ENCODE measurements at places on chromosomes 6 and 20.

- DNase-seq: no peak
Observed at GRCh38 chr6:40369891-40370290, 217.3 kb downstream of the LRFN2 start.

- DNase-seq: no peak
Observed at GRCh38 chr6:15073883-15074465, 171.9 kb upstream of the JARID2 start.

DNA sequence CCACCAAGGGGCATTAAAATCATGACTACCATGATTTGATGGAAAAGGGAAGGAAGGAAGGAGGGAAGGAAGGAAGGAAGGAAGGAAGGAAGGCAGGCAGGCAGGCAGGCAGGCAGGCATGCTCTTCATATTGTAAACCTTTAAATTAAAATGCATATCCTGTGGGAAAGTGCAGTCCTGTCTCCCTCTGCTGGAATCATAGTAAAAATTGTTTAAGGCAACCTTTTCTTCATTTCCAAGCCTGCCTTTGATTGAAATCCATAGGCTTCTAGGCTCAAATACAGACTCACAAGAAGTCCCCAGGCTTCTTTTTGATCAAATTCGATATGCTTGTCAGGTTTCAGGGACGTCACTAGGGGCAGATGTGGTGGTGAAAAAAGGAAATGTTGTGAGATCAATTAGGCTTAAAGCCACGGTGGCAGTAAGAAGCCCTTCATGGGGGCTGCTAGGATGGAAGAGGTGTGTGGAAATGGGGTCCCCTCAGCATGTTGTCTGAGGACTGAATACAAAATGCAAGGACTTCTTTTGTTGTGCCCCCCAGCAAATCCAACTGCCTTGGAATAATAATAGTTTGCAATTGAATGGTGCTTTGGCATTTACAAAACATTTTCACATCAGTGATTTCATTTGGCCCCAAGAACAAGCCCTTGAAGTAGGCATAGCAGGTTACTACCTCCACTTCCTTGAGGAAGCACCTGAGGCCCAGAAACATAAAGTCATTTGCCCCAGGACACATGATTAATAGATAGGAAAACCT, 25.6 kb upstream of the GABRR1 start:
- DNase-seq: no peak

DNA sequence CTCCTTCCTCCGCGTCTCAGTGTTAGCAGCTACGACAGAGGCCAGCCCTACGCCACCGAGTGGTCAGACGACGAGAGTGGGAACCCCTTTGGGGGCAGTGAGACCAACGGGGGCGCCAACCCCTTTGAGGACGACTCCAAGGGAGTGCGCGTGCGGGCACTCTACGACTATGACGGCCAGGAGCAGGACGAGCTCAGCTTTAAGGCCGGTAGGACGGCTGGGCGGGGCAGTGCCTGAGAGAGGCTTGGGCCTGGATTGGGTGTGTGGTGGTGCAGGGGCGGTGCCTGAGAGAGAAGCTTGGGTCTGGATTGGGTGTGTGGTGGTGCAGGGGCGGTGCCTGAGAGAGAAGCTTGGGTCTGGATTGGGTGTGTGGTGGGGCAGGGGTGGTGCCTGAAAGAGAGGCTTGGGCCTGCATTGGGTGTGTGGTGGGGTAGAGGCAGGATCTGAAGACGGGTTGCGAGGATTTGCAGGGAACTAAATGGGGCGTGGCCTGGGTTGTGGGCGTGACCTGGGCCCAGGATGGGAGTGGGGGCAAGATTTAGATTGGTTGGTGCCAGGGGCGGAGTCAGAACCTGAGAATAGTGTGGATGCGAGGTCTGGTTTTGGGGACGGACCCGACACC, 24.4 kb downstream of the SPDEF start:
- no peak for DNase-seq

DNA sequence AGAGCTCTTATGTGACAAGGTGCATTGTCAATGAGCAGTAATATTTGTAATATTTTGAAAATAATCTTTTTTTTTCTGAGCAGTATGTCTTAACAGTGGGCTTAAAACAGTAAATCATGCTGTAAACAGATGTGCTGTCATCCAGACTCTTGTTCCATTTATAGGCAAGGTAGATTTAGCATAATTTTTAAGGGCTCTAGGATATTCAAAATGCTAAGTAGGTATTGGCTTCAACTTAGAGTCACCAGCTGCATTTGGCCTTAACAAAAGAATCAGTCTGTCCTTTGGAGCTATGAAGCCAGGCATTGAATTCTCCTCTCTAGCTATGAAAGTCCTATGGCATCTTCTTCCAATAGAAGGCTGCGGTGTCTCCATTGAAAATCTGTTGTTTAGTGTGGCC, 63.7 kb downstream of the ME1 start:
- DNase-seq: no peak

DNA sequence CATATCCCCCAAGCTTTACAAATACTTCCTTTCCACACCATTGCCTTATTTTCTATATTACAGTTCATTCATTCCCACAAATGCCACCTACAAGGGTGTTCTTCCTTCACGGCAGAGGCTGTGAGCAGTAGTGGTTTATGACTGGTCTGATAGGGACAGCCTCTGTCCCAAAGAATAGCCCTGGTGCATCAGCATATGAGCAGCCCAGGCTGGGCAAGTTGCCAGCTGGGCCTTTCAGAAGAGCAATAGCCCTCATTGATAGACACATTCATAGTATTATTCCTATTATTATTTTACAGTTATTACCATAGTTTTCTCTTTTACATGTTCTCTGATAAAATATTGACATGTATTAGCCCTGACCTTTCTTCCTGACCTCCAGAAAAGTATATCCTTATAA, 149.9 kb downstream of the MMS22L start:
- no peak for DNase-seq

DNA sequence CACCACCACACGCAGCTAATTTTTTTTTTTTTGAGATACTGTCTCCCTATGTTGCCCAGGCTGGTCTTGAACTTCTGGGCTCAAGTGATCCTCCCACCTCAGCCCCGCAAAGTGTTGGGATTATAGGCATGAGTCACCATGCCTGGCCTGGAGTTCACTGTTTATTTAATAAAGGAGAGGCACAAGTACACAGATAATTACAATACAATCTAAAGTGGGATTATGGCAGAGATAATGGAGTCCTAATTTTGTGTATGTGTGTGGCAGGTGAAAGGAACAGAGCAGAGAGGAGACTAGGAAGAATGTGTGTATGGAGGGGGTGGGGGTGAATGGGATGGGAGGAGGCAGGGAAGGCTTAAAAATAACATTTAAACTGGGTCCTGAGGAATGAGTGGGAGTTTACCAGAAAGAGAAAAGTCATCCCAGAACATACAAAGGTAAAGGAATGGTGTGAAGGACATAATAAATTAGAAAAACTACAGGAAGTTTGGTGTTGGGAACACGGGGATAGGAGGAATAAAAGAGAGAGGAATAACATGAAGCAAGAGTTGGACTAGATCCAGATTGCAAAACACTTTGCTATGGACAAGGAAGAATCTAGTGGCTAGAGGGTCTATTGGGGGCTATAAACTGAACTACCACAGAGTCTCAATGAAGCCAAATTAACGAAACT, 4.4 kb downstream of the NCOA5 start:
- no peak for DNase-seq

DNA sequence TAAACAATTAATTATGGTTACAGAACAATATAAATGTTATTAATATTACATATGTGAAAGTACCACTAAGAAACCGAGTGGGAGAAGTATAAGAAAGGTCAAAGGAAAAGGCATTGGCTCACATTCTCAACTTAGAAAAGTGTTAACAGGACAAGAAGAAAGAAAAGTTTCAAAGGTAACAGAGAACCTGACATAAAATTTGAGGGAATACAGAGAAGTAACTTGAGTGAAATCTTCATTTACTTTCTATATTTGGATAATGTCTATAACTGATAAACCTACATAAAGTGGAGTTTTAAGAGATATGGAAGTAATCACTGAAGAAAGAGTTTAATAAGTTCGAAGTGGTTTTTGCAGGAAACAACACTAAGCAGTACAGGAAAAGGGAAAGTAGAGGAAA, 30.1 kb downstream of the REPS1 start:
- DNase-seq: no peak

- no peak for DNase-seq
Observed at GRCh38 chr6:89085409-89086205, 5.1 kb downstream of the PNRC1 start.

GRCh38 chr20:20000211-20000968, 16.8 kb upstream of the NAA20 start:
- no peak for DNase-seq

GRCh38 chr6:37893257-37893656, 73.7 kb downstream of the ZFAND3 start:
- DNase-seq: no peak

DNA sequence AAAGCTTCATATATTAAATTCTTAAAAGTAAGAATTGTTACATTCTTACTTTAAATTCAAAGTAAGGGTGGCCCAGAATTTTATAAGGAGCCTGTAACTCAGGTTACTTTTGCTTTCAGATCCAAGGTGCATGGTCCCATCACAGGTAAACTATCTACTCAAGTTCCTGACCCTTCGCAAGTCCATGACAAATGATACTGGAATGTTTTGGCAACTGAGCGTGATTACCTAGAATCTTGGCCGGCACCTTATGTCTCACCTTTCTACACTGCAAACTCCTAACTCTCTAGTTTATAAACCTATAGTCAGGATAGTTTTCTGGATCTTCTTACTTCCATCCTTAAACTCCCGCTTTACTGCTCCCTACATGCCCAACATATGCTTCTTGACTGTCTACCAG, 67.9 kb upstream of the HMGN3 start:
- DNase-seq: no peak

DNA sequence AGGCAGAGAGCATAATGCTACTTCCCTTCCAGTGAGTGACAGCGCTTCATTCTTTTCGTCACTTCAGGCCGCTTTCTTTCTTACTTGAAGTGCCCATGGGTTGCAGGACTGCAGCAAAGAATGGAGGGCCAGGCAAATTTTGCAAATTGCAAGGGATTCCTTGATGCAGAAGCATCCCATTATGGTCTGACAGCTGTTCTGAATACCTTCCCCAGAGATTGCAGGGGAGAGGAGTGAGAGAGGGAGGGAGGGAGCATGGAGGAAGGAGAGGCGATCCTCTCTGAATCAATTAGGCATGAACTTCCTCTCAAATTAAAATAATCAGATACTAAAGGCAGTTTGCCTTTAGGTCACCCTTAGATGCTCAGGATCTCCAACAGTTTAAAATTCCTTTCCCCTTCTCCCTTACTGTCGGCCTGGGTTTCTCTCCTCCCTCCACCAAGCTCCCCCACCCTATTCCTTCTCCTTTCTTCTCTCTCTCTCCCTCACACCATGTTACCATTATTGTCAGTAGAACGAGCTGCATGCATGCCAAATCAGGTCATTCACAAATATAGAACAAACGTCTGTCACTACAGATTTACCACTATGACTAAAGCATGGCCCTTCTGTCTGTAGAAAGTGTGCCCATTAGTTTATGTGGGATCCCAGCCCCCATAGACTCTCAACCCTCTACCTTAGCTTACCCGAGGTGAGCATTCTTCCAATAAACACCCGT, 289.2 kb downstream of the CD83 start:
- DNase-seq: no peak

- DNase-seq: no peak
Observed at GRCh38 chr6:73984571-73985210, 288.7 kb downstream of the CD109 start.

Data from stimulated activated CD8-positive, alpha-beta memory T cell treated with anti-CD3 and anti-CD28 coated beads, Interleukin-15, amount 100 ng/mL, for 4 hours (primary cell).